T-cell (primary cell): ENCODE measurements at places on chromosomes 13 and 19.
A peak's percentile ranks its signal among the peaks of the same experiment; 100 is the strongest.

- DNase-seq, result no peak
Observed at GRCh38 chr13:42607546-42607945, 33.6 kb downstream of the TNFSF11 start.

DNA sequence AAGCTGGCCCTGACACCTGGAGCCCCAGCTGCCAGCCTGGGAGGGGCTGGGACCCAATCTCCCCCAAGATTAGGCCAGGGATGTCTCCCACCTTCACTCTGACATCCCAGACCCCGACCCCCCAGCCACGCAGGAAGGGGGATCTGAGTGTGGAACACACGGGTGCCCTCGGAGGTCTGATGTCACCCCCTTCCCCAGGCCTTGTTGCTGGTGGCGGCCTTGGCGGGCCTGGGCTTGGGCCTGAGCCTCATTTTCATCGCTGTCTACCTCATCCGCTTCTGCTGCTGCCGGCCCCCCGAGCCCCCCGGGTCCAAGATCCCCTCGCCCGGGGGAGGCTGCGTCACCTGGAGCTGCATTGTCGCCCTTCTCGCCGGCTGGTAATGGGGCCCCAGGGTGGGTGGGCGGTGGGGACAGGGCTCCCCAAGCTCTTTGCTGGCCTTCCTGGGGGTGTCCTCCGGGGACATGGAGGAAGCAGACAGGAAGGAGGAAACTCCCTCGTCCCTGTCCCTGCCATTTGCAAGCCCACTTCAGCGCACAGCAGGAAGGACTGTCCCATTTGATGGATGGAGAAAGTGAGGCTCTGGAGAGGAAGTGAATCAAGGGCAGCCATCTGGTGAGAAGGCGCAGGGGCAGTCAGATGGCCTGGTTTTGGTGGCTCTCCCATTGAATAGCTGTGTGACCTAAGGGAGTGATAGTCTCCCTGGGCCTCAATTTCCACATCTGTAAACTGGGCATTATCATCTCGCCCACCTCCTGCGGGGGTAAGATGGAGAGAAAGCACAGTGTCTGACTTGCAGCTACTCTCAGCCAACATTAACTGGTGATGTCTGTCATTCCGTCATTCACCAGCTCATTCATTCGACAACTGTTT is 3.9 kb downstream of the TTYH1 start:
- DNase-seq, result no peak

DNA sequence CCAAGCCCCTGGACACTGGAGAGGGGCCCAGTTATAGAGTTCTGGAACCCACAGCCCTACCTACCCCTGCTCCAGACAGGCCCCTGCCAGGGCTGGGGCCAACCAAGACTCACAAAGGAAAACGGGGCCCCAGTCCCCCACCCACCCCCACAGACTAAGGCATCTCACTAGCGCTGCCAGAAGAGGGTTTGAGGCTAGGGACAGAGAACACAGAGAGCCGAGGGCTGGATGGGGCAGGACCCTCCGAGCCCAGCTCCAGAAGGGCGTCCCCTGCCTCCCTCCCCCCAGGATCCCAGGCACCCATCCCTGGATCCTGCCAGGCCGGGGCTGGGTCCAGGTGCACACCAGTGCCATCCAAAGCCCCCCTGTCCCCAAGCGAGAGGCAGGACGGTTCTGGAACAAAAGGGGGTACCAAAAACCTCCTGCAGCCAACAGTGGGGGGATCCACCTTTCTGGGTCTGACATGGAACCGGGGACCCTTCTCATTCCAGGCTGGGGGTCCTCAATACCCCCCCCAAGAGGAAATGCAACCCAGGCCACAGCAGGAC is 4.4 kb upstream of the REXO1 start:
- no peak for DNase-seq

DNA sequence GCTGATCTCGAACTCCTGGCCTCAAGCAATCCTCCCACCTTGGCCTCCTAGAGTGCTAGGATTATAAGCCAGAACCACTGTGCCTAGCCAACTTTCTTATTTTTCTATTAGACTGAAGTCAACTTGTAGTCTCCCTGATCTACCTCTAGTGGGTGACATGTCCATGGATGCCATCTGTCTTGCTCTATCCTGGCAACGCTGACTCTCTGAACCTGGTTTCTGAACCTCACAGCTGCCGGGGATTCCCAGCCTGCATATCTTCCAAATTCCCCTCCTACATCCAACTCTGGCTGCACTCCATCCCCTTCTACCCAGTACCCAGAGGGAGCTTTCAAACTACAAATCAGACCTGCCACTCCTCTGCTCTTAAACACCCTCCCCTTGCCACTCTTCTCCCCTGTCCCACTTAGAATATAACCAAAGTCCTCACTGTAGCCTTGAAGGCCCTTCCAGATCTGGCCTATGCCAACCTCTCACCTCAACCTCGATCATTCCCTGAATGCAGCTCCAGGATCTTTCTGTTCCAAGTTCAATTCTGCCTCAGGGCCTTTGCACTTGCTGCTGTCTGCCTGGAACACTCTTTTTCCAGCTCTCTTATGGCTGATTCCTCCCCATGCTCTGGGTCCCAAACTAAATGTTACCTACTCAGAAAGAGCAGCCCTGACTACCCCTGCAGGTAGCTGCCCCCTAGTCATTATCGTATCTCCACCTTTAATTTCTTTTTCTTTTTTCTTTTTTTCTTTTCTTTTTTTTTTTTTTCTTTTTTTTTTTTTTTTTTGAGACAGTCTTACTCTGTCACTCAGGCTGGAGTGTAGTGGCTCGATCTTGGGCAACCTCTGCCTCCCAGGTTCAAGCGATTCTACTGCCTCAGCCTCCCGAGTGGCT is 2.2 kb downstream of the CLIP3 start:
- no peak for DNase-seq

DNA sequence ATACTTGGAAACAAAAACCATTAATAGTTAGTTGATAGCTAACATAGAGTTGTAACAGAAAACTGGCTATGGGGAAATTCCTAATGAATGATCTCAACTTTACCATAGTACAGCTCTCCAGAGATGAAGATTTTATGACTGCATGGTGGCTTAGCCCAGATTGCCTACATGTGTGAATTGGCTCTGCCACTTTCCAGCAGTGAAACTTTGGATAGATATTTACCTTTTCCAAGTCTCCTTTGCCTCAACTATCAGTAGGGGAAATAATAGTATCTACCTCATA is 161.1 kb downstream of the LACC1 start:
- no peak for DNase-seq

GRCh38 chr13:102868366-102868936 is 22.6 kb downstream of the ERCC5 start:
- no peak for DNase-seq

- peak; percentile 20 for DNase-seq
Observed at GRCh38 chr13:29847501-29847983, 2.9 kb downstream of the UBL3 start.

GRCh38 chr13:98285317-98285716 is 108.2 kb upstream of the RNF113B start:
- no peak for DNase-seq

- DNase-seq, result peak; percentile 55
Observed at GRCh38 chr19:45153339-45154063, 7.3 kb downstream of the NKPD1 start.

GRCh38 chr19:9958379-9958821 is 22.1 kb upstream of the OLFM2 start:
- no peak for DNase-seq

DNA sequence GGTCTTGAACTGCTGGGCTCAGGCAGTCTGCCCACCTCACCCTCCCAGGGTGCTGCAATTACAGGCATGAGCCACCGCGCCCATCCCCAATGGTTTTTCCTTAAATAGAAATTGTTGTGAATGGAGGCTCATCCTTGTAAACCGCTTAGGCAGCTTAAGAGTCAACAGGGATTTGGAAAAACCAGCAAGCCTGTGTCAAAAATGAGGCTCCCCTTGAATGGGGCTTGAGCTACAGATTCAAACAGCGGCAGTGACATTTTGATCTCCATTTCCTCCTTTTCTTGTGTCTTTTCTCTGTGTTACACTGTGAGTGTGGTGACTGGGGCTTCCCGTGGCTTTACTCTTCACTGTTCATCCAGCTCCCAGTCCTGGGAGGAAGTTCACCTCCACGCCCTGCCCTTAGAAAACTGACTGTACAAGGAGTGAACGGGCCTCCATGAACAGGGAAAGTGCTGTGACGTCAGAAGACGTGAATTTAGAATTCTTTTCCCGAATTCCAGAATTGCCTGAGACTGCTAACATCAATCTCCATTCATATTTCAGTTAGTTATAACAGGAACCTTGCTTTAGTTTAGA is 15.3 kb upstream of the RAB8A start:
- DNase-seq, result no peak

GRCh38 chr19:55678121-55678671 is 3.2 kb downstream of the EPN1 start:
- no peak for DNase-seq

DNA sequence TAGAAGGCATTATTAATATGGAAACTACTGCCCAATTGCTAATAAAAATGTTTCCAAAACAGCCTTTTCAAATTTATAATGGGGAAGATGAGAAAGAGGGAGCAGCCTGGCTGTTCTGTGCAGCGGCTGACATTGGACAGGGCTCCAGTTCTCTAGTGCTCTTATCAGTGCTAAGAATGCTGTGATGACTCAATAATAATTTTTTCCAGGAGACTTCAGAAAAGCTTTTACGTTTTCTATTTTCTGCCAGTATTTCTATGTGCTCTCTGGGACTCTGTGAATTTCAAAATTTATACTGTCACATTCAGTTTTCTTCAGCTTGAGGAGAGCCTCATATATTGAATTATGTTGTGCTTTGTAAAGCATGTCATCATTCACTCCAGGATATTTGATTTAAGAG is 209.6 kb downstream of the VWA8 start:
- no peak for DNase-seq
